Activated naive CD4-positive, alpha-beta T cell treated with anti-CD3 and anti-CD28 coated beads, Interleukin-2, amount 50 U/mL, for 72 hours (primary cell): ENCODE measurements at places on chromosomes 7 and 10.

DNA sequence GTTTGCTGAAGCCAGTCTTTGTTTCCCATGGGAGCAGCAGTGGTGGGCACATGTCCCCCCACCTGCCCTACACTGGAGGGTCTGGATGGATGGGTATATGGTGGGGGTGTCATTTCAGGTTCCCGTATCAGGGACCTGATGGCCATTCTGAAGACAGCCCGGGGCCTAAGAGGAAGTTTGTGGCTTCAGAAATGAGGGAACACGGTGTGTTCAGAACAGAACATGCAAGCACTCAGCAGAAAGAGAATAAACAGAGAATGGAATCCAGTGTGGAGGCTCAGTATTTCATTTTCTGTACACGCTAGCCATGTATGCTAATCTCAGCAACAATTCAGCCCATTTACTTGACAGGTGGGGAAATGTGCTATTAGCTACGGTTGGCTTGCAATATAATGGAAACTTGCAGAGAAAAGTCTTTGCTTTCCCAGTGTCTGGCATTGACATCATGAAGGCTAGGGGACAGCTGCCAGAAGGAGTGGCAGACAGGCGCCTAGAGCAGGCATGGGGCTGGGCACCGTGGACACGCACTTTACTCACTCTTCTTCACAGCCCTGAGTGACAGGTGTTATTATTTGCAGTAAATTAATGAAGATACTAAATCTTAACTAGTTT lies 98.6 kb downstream of the ELMO1 start:
- DNase-seq = no peak

DNA sequence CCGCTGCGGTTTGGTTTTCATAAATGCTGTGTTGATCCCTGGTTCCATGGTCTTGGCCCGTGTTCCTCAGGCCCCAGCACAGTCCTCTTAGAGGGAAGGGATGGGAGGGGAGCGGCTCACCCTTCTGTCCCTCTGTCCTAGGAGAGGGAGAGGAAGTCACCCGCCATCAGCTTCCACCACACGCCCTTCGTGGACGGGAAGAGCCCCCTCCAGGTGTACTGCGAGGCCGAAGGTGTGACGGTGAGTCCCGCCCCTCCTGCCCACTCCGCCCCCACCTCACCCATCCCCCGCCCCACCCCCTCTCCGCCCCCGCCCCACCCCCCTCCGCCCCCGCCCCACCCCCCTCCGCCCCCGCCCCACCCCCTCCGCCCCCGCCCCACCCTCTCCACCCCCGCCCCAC lies 37.5 kb upstream of the DPYSL4 start:
- DNase-seq = no peak

DNA sequence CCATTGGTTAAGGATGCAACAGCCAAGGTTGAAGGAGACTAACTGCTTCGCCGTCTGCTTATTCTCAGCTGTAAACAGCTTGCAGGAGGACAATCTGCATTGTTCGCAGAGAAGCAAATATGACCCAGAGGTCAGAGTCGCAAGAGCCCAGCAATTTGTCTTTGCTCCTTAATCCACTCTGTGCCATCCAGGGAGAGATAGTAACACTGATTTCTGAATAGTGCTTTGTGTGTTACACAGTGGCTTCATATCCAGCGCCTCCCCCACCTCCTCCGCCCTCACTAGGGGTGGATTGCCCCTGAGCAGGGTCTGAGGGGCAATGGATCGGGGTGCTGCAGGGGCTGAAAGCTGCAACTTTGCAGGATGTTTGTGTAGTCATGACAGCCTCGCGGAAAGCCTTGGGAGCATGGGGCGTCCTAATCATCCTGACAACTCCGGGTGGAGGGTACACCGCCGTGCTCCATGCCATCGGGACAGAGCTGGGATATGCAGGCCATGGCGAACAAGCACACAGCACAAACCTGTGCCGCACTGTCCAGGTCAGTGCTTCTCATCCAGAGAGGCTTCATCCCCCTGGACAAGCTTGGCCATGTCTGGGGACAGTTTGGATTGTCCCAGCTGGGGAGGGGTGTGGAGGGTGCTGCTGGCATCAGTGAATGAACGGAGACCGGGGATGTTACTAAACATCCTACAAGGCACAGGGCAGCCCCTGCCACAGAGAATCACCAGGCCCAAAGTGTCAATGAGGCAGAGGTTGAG lies 103.1 kb upstream of the INSIG1 start:
- DNase-seq = no peak

DNA sequence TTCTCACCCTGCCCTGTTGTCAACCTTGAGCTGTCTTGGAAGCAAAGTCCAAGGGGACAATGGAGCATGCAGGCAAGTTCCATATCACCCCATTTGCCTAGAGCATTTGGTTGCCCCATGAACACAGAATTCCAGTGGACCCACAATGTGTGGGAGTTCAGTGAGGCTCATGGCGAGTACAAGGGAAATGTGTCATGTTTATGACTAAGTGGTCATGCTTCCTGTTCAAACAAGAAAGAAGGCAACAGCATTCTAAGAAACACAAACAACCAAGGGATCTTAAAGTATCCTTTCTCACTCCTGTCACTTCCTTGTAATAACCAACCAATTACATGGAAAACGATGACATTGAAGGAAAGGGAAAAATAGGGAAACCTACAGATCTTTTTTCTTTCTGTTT lies 513.0 kb downstream of the INHBA start:
- no peak for DNase-seq

DNA sequence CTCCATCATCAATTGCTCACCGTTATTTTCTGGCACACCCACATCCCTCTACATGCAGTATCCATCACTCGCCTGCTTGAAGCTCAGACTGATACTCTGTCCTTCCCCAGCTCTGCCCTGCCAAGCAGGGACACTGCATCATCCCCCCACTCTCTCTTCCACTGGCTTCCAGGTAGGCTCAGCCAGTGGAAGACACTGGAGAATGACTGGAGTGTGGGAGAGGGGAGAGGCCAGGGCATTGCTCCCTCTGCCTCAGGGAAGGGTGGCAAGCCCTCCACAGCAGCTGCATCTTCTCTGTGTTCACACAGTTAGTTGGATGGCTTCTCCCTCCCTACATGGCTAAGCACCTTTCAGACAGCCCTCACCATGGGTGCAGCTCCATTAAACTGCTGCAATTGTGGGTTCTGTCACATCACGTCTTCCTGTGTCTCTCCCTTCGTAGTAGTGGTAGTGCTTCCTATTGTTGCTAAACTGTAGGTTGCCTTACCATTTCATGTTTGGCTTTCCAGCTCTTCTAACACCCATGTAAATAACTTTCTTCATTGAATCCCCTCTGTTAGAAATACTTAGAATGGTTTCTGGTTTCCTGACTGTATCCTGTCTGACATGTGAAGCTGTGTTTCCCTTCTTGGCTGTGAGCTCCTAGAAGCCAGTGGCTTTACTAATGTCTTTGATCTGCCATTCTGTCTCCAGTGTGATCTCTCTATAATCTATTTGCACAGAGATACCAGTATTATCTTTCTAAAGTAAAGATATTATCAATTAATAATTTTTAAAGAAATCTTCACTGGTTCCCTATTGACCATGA lies 483.7 kb upstream of the LRRN3 start:
- no peak for DNase-seq

- no peak for DNase-seq
Measured at GRCh38 chr7:121026577-121027111, 38.1 kb downstream of the CPED1 start.

DNA sequence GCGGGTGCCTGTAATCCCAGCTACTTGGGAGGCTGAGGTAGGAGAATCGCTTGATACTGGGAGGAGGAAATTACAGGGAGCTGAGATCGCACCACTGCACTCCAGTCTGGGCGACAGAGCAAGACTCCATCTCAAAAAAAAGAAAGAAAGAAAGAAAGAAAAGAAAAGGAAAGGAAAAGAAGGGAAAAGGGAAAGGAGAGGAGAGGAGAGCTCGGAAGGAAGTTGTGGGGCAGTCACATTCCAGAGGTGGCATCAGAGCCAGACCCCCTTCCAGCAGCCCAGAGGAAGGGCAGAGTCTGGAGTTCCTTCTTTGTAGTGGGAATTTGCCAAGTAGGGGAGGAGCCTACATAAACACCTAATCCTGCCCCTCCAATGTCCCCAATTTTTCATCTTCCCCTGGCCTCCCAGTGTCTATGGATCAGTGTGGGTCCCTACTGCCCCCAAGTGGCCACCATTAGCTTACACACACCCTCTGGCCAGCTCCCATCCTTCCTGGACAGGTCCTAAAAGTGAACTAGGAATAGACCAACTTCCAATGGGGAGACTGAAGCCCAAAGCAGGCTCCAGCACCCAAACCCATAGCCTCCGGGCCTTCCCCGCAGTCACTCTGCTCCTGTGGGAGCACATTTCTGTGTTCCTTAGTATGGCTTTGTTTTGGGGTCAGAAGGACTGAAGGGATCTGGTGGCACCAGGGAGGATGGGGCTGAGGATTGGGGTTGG lies 39.6 kb upstream of the HSPB1 start:
- DNase-seq = no peak

GRCh38 chr10:26095781-26096180 lies 120.8 kb upstream of the GAD2 start:
- no peak for DNase-seq

GRCh38 chr7:127588697-127589482 lies 679 bp downstream of the ARF5 start:
- peak; percentile 12 for DNase-seq

DNA sequence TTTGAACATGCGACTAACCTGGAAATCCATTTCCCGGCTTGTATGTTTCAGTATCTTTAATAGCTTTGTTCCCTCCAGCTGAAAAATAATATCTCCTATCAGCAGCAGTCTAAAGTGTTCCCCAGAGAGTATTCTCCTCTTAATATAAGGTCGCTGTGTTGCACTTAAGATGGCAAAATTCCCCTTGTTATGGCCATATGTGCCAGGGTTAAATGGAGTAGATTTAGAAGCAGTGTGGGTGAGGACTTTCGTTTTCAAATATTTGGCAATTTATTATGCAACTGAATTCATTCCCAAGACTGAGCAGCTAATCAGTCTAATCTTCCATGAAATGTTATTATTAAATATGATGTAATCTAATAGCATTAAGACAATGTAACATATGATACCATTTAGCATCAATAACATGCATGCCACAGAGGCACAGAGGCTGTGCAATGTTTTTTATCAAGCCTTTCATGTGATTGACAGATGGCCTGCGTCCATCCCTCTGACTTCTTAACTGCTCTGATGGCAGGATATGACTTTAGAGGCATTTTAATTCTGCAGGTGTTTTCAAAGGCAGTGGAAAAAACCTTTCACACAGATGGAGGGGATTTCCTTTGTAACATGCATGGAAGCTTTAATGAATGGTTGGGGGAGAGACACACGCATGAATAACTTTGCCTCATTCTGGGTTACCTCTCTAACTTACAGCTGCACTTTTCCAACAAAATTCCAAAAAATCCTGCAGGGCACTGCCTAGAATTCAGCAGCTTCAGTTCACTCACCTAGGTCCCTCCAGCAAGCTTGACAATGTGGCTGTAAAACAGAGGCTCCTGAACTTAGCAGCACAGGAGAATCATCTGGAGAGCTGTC lies 55.1 kb upstream of the ZPBP start:
- DNase-seq = no peak

DNA sequence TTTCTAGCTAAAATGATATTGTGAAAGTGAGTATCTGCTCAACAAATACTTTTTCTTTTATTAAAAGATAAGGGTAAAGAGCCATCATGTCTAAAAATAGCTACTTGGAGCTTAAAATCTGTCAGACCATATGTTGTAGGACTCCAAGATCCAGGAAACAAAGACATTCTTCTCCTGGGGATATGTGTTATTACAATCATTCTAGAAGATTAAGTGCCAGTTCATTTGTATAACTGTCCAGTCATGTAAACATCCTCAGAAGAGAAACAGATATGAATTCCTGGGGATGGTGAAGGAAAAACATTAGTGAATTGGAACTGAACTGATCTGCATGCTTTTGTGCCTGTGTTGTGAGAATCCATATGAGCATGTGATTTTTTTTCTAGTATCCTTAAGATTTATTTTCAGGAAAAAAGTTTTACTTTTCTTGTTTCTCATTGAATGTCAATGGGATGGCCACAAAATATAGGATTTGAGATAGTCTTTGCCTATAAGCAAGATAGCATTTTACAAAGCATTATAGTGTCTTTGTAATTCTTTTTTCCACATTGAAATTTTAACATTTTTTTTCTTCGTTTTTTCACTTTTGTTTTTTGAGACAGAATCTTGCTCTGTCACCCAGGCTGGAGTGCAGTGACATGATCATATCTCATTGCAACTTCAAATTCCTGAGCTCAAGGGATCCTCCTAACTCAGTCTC lies 14.4 kb upstream of the MTERF1 start:
- no peak for DNase-seq

DNA sequence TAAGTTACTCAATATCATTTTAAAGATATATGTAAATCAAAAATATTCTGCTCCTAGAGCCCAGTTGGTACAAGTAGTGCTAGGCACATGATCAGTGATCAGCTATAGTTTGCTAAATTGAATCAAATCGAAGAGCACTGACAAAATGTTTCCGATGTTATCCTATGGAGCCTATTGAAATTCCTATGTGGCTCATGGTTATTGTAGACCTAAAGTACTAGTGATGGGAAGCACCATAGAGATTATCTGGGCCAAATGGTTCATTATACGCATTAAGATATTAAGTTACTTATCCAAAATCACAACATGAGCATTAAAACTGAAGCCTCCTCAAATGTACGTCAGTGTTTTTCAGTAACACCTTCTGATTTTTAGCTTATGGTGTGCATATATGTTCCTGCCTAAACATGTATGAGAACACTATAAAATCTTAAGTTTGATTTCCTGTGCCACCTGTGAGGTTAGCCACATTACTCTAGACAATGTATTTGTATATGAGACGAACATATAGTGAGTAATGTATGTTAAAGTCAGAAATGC lies 103.2 kb downstream of the IQUB start:
- DNase-seq = no peak

- no peak for DNase-seq
Measured at GRCh38 chr7:131306777-131307176, 20.9 kb upstream of the MKLN1 start.

DNA sequence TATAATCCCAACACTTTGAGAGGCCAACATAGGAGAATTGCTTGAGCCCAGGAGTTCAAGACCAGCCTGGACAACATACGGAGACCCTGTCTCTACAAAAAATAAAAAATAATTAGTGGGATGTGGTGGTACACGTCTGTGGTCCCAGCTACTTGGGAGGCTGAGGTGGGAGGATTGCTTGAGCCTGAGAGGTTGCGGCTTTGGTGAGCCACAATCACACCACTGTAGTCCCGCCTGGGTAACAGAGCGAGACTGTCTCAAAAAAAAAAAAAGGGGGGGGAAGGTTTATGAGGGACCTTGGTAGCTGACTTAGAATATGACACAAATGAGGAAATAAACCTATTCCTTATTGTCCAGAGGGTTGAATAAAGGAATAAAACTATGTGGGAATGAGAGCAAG lies 30.8 kb downstream of the SCD start:
- DNase-seq = no peak

GRCh38 chr7:69173846-69174245 lies 424.4 kb upstream of the AUTS2 start:
- DNase-seq = no peak

GRCh38 chr7:24718977-24719491 lies 38.2 kb downstream of the GSDME start:
- no peak for DNase-seq
